Mammary epithelial cell (primary cell): ENCODE measurements at places on chromosomes 7 and 10.

DNA sequence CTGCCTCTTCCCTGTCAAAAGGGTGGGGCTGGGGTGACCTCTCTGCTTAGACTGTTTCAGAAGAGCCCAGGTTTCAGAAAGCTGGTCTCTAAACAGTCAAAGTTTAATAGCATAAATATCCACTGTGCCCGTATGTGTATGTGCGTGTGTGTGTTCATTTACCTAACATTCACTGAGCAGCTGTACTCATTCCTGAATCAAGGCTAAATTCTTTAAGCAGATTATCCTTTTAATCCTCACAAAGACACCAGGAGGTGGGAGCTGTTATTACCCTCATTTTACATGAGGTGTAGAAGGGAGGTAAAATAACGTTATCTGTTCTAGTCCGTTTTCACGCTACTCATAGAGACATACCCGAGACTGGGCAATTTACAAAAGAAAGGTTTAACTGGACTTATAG is 72.2 kb downstream of the RSU1 start:
- no peak for DNase-seq

DNA sequence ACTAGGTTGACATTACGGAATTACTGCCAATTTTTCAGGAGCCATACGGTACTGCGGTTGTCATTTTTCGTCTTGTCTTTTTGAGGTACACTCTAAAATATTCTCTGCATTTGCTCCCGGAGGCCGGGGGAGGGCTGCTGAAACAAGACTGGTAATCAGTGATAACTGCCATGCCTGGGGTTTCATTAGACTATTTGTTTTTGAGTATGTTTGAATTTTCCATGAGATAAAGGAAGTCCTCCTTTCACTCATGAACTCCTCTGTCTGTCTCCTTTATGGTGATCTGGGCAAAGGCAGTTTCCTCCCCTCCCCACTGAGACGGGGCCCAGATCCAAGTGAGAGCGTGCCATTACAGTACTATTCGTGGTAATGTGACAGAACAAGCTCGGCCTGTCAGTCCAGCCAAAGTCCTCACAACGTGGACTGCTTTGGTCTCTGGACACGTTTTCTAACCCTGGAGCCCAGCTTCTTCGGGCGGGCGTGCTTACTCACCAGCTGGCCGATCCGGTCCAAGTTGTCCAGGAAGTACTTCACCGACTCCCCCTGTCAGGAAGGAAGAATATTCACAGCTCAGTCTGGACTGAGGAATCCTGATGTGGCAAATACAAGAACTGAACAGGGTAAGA is 45.1 kb downstream of the AMZ1 start:
- DNase-seq, result no peak

DNA sequence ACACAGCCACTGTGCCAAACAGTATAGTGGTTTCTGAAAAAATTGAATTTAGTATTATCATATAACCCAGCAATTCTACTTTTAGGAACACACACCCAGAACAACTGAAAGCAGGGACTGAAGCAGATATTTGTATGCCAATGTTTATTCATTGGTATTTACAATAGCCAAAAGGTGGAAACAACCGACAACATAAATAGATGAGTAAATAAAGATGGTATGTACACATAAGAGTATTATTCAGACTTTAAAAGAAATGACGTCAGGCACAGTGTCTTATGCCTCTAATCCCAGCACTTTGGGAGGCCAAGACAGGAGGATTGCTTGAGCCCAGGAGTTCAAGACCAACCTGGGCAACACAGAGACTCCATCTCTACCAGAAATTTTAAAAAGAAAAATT is 7.2 kb downstream of the CDCA7L start:
- no peak for DNase-seq

- DNase-seq, result no peak
These were observed 170.8 kb upstream of the CDCA7L start for GRCh38 chr7:22116451-22117030.

DNA sequence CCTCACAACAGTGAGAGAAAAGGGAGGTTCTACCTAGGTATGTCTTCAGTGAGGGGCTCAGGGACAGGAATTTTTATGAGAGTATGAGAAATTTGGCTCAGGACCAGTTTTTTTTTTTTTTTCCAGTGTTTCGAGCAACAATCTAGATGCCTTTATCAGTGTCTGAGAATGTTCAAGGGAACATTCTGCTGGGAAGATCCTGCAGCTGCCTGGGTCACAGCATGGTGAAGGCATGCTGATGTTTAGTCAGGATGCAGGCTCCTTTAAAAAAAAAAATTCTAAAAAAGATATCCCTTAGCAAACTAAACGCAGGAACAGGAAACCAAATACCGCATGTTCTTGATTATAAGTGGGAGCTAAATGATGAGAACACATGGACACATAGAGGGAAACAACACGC is 31.0 kb downstream of the SBDS start:
- no peak for DNase-seq

- DNase-seq, result no peak
These were observed 2.3 kb downstream of the CDH23 start for GRCh38 chr10:71398976-71399375.

DNA sequence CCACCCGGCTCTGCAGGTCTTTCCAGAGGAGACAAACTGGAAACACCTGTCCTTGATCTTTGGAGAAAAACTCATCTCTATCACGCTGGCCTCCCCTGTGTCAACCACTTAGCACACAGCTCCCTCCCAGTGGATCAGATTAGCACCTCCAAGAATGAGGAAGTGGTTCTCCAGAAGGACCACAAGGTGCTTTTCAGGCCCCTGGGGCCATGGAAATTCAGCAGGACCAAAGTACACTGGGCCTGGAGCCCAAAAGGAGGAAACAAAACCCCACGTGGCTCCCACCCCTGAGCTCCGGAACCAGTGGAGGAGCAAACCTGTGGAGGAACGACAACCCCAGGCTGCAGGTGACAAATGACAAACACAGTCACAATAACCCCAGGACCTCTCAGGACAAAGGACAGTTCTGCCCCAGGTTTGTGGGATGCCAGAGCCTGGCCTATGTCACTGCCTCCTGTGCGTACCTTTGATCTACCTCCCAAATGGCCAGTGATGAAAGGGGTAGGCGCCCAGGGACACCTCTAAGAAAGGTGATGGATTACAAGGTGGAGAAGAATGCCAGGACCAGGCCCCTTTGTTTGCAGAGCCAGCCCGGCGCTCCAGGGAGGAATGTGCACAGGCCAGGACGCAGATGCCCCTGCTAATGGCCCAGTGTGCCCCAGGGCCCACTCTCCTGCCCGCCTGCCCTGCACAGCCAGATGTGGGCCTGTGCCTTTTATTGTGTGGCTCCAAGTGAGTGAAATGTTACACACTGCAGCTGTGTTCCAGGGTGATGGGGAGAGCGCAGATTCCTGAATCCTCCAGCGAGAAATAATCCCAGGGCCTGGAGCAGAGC is 5.7 kb downstream of the TNS3 start:
- DNase-seq, result peak; percentile 55

DNA sequence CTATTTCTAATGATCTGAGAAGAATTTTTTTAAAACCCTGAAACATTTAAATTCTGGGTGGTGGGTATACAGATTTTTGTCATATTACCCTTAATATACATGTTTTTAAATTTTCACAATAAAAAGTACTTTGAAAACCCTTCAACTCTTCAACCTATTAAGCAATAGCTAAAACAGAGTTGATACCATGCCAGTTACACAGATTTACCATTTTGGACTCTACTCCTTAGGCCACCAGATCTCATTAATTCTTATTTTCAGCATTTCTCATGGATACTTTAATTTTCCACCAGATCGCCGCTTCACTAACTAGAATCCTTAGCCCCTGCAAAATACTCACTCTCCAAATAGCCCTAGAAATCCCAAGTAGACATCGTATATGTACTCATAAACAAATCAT is 12.7 kb upstream of the COL28A1 start:
- DNase-seq, result no peak

DNA sequence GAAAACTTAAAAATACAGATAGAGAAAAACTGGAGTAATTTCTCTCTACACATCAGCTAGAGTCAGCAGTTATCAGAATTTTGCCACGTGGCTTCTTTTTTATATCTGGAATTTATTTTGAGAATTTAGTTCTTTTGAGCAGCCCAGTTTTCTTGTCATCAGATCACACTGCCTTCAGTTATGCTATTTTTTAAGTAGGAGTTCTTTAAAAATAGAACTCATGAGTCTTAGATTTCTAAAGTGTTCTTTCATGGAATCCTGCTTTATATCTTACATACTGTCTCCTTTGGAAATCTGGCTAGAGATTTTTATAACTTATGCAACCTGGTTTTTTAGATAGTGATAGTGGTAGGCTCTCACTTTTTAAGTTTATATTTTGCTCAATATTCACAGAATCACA is 24.2 kb downstream of the AGR2 start:
- no peak for DNase-seq

- no peak for DNase-seq
These were observed 5.0 kb downstream of the NDST2 start for GRCh38 chr10:73806176-73806950.

DNA sequence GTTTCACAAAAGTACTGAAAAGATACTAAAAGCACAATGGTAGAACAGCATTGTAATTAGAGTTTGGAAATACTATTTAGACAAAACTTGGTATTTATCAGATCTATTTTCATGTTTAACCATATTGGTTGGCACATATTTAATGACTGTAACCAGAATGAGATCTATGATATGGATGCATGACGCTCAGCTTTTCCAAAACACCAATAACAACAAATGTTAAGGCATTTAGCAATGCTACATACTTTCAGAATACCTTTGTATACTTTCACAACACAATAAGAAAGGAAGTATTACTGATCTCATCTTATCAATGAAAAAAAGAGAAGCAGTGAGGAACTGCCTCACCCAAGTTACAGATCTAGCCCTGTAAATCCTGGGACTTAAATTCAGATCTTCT is 74.8 kb downstream of the THSD7A start:
- DNase-seq, result no peak

- peak; percentile 94 for DNase-seq
These were observed 17.3 kb upstream of the NRBF2 start for GRCh38 chr10:63115732-63116383.

DNA sequence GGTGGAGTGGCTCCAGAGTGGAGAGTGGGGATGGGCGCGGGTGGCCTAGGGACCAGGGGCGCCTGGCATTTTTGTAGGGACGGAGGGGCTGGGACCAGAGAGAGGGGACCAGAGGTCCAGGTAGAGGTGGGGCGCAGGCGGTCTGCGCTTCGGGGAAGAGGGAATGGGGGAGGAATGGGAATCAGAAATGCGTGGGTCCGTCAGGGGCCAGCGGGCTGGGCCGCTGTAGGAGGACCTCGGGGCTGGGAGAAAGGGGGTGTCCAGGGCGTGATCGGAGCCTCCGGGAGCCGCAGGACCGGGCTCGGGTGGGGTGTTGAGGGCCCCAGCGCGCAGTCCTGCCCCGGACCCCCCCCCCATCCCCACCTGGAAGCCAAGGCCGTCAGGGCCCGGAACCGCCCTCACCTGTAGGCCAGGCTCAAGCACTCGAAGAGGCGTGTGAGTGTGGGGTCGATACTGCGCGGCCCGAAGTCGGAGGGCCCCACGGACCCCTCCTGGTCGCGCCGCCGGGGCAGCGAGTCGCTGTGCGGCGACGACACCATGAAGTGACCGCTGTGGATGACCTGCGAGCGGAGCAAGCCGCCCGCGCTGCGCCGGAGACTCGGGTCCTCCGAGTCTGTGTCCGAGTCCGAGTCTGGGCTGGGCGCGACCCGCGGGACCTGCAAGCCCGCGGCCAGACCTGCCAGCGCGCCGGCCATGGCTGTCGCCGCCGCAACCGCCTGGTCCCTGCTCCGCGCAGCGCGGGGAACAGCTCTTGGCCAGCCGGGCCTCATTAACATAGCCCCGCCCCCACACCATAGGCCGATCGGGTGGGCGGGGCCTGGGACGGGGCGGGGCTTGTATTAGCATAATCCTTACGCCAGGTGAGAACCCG is at the start of gene MLXIPL:
TSS of gene MLXIPL (minus strand) at position 725 of the 871 bp plus-strand sequence. CDS start at position 695, 30 bp downstream.
- peak; percentile 62 for DNase-seq

GRCh38 chr10:46530249-46531186 is 25.9 kb downstream of the GPRIN2 start:
- no peak for DNase-seq

DNA sequence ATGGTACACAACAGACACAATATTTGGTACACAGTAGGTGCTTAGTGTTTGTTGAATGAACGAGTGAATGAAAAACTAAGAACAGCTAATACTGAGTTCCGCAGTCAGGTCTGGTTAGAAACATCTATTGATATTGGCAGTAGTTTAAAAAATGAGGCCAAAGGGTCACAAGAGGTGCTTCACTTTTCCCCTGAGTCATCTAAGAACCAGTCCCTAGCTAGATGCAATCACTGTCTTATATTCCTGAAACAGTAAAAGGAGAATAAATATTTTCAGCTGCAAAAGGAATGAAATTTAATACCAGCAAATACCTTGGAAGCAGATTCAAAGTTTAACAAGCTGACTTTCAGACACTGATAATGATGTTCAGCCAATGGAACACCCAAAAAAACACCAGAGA is 54.5 kb downstream of the SCRN1 start:
- no peak for DNase-seq

DNA sequence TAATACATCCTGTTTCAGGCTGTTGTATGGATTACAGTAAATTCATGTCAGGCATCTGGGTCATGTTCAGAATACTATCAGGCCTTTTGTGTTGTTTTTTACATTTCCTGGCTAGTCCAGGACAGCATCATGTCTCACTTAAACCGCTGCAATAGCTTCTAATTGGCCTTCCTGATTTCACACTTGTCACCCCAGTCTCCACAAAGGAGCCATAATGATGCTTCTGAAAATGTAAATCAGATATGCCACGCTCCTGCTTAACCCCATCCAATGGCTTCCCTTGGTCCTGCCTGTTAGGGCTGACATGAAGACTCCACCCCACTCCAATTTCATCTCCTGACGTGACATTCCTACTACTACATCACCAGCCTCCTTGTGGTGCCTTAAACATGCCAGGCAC is 220.0 kb downstream of the CACNA2D1 start:
- no peak for DNase-seq

- peak; percentile 81 for DNase-seq
These were observed 774 bp downstream of the TUBGCP2 start for GRCh38 chr10:133307776-133308420.

DNA sequence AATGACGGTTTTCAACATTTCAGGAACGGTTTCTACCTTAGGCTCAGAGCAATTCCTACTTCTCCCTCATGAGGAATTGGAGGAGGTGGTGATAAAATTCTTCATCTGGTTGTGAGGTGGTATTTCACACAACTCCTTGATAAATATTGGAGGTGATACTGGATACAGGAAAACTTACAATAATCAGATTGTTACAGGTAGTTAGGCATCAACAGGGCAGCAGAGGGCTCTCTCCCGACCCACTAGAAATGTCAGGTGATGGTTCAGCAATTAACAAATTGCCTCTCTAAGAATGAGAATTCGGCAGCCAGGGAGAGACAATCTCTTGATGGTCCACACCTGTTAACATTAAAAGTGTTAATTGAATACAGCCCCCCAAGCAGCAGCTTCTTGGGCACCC is 22.6 kb downstream of the ZNF786 start:
- DNase-seq, result no peak

DNA sequence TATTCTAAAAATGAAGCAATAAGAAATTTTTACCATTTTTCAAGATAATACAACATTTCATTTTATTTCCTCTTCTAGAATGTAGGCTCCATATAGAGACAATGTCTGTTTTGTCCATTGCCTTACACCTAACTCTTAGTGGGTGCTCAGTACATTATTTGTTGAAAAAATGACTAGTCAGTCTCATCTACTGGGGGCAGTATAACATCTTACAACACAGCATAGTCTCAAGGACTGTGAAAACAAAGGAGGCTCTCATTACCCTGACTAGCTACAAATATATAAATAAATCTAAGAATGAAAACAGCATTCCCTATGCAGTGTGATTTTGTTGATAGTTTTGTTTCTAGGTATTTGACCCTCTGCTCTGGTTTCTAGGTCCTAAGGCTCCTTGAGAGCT is 11.6 kb downstream of the CRPPA start:
- DNase-seq, result no peak
